ENCODE measurements at places on chromosomes 11 and 22.
A peak's percentile ranks its signal among the peaks of the same experiment; 100 is the strongest.

GRCh38 chr11:117835576-117835975, 11.0 kb upstream of the FXYD2 start:
- no peak for DNase-seq

GRCh38 chr11:119831011-119831410, 102.0 kb upstream of the NECTIN1 start:
- no peak for DNase-seq

DNA sequence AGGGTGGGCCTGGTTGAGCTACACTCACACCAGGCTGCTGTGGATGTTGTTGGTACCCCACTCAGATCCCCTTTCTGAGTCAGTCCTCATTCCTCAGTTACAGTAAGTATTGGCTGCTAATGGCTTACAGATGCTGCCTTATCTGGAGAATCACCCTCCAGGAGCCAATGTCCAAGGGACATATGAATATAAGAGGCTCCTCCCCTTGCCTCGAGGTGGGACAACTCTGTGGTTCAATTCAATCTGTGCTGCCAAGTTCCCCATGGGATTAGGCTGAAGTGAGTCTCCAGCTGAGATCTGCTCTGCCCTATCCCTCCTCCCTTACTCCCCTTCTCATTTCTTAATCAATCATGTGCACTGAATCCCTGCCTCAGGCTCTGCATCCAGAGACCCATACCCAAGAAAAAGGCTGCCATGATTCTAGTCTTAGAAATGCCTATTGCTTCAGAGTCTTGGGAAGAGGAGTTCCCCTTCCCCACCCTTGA, 168.8 kb upstream of the SYT13 start:
- DNase-seq: no peak

- DNase-seq: no peak
These were observed 47.2 kb downstream of the CHRDL2 start for GRCh38 chr11:74683941-74684481.

GRCh38 chr11:47850337-47850736, 2.2 kb upstream of the NUP160 start:
- DNase-seq: no peak

DNA sequence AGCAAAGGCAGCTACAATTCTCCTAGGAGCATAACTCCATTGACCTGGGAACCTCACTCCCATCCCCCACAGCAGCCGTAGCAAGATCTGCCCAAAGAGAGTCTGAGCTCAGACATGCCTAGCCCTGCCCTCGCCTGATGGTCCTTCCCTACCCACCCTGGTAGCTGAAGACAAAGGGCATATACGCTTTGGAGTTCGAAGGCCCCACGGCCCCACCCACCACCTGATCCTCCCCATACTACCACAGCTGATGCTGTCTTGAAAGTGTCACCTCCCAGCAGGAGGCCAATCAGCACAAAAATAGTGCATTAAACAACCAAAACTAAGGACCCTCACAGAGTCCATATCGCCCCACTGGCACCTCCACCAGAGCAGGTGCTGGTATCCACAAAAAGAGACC, 22.6 kb upstream of the GNAZ start:
- DNase-seq: no peak

DNA sequence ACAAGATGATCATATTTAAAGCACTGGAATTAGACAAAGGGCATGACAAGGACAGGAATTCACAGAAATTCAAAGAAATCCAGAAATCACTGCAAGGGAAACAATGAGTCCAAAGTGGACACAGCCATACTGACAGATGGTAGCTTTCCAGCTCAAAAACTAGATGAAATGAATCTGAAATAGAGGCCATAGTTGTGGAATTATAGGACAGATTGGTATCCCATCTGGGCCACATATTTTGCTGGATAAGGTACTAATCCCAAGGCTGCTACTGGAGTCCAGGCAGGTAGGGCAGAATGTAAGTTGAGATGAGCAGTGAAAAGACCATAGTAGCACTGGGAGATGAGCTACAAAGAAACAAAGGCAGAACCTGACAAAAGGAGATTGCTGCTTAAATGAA, 258.3 kb upstream of the ANO3 start:
- DNase-seq: no peak

GRCh38 chr11:128022007-128022368, 565.4 kb downstream of the ETS1 start:
- peak; percentile 53 for DNase-seq

GRCh38 chr11:34278693-34279297, 79.0 kb downstream of the ABTB2 start:
- no peak for DNase-seq

DNA sequence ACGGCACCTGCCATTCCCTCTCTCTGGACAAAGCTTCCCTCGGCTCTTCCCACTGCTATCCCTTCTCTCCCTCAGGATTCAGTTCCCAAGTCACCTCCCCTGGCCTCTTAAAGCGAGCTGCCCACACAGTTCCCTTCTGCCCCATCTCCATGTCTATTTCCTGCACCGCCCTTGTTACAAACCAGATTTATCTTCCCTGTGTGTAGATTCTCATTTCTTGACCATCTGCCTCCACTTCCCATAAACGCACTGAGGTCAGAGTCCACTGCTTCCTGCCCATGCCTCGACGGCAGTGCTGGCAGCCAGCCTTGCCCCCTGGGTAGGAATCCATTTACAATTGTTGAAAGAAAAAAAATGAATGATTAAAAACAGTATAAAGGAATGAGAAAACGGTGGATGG, 11.6 kb upstream of the APOBEC3B start:
- no peak for DNase-seq

DNA sequence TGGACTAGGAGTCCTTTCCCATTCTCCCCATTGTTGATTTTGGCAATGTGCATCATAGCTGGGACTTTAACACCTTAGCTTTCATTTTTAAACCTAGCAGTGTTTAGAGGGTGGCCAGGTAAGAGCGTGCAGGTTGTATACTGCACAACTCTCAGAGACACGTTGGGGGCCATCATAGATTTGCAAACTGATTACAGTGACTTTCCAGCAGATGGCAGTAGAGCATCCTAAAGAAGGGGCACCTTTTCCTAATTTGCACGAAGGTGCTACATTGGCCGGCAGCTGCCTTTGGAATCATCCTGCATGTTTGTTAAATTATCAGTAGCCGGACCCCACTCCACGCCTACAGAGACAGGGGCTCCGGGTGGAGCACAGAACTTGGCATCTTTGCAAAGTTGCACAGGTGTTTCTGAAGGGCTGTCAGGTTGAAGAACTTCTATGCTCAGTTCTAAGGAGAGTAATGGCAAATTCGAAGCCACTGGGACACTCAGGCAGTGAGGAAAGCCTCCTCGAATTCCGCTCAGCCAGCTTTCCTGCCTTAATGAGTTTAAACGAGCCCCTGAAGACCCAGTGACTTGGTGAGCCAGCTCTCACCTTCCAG, 7.7 kb downstream of the LHFPL7 start:
- peak; percentile 52 for DNase-seq

GRCh38 chr22:32475468-32476010, 928 bp downstream of the FBXO7 start:
- DNase-seq: peak; percentile 18

- no peak for DNase-seq
These were observed 134.4 kb downstream of the CTTN start for GRCh38 chr11:70532731-70533130.

All from AG08395 (cell line).